ENCODE measurements at places on chromosomes 11 and 22.

GRCh38 chr11:37110385-37110784, 512.3 kb upstream of the RAG2 start:
- DNase-seq, result no peak

GRCh38 chr22:38481162-38481870, 13.4 kb downstream of the KDELR3 start:
- DNase-seq, result no peak

DNA sequence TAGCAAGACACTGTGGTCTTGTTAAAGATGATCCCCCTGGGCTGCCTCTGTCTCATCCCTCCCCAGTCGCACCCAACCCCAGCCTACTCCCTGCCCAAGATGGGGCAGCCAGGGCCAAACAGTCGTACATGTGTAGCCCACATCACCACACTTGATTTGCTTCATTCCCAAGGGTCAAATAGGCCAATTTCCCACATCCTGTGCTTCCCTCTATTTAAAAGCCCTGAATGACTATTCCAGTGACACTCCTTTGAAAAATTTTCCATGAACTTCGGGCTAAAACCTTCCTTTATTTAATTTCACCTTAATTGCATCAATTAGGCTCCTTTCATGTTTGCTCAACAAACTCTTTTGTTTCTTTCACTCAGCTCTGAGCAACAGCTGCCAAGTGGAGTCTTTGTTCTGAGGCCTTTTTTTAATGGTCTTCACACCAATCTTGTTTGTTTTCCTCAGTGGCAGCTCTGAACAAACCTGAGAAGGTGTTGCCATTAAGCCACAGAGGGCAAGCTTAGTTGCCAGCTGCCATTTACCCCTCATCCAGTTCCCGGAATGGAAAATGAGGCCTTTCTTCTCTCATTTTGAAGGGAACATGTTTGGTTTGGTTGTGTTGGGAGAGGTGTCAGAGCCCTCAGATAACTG, 126.9 kb downstream of the APIP start:
- no peak for DNase-seq

GRCh38 chr11:43130616-43131015, 181.2 kb upstream of the API5 start:
- DNase-seq, result no peak

- DNase-seq, result no peak
Observed at GRCh38 chr11:30568931-30569330, 17.2 kb downstream of the MPPED2 start.
